ENCODE measurements at places on chromosomes 4 and X. TPM values are rescaled to one million over a fixed set of nuclear protein-coding genes. Genes with fewer than 3 reads are reported as not detected.

USP53 gene
- total RNA-seq = 82.1 TPM

GAGE12F gene
- not detected for total RNA-seq

- no peak overlapping the region for H3K27ac ChIP-seq
- no peak overlapping the region for H3K4me3 ChIP-seq
- no peaks in the 10 kb centered on the region for H3K36me3 ChIP-seq
- DNase-seq = no peak
- no peaks in the 10 kb centered on the region for H3K27me3 ChIP-seq
- no peaks in the 10 kb centered on the region for H3K4me1 ChIP-seq
These were observed 87.0 kb upstream of the RPL34 start for GRCh38 chr4:108533245-108533844.

DNA sequence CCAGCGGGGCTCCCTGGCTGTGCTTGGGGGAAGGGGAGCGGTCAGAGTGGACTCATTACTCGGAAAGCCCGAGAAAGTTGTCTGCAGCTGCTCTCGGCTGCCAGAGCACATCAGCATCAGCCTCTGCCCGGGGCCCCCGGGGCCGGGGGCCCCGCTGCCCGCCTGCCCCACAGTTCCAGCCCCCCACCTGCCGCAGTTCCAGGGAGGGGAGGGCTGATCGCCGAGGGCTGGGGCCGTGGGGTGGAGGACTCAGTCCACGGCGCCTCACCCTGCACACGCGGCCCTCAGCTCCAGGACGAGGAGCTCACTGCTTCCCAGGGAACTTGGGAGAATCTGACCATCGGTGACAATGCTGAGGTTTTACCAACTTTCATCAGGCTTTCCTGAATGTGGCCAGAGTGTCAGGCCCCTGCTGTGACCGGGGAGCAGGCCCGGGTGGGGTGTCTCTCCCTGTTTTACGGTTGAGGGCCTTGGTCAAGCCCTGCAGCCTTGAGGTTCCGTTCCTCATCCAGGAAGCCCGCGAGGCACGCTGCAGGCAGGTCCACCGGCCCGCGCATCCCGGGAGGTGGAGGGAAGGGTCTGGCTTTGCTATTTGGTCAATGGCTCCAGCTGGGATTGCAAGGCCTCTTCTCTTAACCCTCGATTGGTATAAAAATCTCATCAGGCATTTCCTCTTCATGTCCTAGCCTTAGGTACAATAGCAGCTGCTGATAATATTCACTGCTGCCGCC is 57.2 kb downstream of the CPZ start:
- H3K27ac ChIP-seq = no peak overlapping the region
- H3K36me3 ChIP-seq = no peaks in the 10 kb centered on the region
- H3K4me1 ChIP-seq = peaks cover 11% of the 10 kb centered on the region
- H3K4me3 ChIP-seq = no peak overlapping the region
- H3K27me3 ChIP-seq = no peaks in the 10 kb centered on the region

GRCh38 chr4:6753891-6754290 is 28.6 kb upstream of the KIAA0232 start:
- H3K4me1 ChIP-seq = peaks cover 11% of the 10 kb centered on the region
- no peaks in the 10 kb centered on the region for H3K36me3 ChIP-seq
- no peaks in the 10 kb centered on the region for H3K27me3 ChIP-seq
- no peak overlapping the region for H3K4me3 ChIP-seq
- no peak overlapping the region for H3K27ac ChIP-seq

ATP8A1 gene
- 253 TPM for total RNA-seq

DNA sequence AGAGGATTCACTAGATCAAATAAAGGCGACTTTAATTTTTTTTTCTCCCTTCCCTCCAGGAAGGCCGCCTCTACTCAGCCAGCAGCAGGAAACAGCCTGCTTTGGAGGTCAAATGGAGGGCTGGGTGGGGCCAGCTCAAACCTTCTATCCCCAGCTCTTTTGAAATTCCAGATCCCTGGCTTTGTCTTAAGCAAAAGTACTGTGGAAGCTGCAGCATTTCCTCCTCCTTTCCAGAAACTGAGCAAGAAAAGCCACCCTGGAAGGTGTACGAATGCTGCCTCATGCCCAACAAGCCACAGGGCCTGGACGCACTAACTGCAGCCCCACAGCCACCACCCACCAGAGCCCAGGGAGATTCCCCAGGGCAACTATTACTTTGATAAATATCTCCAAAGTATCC is 55.1 kb upstream of the ZCCHC13 start:
- no peaks in the 10 kb centered on the region for H3K36me3 ChIP-seq
- peaks cover 3% of the 10 kb centered on the region for H3K4me1 ChIP-seq
- no peak overlapping the region for H3K27ac ChIP-seq
- no peak overlapping the region for H3K4me3 ChIP-seq
- DNase-seq = no peak

DNA sequence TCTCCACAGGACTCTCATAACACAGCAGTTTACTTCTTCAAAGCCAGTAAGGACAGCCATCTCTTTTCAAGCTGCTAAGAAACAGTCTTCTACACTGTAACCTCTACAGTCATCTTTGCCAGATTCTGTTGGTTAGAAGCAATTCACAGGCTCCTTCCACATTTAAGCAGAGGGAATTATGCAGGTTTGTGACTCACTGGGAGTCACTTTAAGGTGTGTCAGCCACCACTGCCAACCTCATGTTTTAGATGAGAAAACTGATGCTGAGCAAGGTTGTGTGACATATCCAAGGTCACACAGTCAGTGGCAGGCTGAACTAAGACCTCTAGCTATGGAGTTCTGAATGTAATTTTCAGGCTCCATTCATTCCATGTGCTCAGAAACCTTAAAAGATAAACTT is 143.5 kb downstream of the QDPR start:
- H3K4me3 ChIP-seq = no peak overlapping the region
- no peaks in the 10 kb centered on the region for H3K4me1 ChIP-seq
- H3K27me3 ChIP-seq = no peaks in the 10 kb centered on the region
- H3K36me3 ChIP-seq = no peaks in the 10 kb centered on the region

DNA sequence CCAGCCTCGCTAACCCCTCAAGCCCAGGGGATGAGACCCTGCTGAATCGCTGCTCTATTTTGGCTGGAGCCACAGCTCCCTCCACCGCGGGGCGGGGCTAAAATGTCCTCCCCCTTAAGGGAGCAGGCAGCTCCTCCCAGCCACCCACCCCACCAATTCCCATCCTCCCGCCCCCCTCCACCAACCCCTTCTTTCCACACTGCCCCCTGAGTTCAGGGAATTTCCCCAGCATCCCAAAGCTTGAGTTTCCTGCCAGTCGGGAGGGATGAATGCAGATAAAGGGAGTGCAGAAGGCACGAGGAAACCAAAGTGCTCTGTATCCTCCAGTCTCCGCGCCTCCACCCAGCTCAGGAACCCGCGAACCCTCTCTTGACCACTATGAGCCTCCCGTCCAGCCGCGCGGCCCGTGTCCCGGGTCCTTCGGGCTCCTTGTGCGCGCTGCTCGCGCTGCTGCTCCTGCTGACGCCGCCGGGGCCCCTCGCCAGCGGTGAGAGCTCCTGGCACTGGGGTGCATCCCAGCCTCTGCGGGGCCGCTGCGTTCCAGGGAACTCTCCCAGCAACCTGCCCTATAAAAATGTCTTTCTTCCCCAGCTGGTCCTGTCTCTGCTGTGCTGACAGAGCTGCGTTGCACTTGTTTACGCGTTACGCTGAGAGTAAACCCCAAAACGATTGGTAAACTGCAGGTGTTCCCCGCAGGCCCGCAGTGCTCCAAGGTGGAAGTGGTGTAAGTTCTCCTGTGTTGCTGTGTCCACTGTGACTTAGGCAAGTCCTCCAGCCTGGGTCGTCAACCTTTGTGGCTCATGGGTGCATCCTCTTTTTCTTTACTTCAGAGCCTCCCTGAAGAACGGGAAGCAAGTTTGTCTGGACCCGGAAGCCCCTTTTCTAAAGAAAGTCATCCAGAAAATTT is at the start of gene CXCL6:
CXCL6 (plus strand) TSS at position 306 of the 907 bp plus-strand sequence; CDS start at position 379, 73 bp downstream.
- DNase-seq = peak; percentile 20
- H3K4me3 ChIP-seq = no peak within 1 kb of the TSS
- no peak within 1 kb of the TSS for H3K27ac ChIP-seq
- H3K4me1 ChIP-seq = peaks cover 6% of the 10 kb centered on the region

CXCL5 gene
- not detected for total RNA-seq

DNA sequence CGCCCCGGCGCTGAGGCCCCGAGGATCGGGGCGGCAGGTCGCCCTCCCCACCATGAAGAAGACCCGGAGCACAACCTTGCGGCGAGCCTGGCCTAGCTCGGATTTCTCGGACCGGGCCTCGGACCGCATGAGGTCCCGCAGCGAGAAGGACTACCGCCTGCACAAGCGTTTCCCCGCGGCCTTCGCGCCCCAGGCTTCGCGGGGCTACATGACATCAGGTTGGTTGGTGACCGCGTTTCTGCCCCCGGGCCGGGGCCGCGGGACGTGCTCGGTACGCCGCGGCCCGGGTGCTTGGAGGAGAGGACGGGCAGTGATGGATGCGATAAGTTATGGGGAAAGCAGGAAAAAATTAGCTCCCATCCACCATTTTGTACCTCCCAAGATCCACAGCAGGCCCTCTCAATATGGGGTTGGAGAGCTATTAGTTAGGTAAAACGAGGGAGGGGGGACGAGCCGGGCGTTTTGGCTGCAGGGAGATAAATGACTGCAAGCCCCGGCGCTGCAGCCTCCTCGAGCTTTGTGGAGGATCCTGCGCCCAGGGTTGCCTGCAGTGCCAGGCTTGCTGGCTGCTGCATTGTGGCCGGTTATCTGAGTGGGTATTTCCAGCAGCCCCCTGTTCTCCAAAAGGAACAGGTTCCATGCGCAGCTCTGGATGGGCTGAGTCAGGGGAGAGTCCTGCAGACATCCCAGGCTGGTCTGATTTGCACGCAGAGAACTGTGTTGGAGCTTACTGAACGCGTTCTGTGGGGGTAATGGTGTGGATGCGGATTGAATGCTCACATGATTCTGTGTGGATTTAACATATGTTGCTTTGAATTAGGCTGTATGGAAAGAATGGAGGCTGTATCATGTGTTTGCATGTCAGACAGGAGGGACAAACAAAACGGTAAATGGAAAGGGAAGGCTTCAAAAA is 1.9 kb downstream of the STOX2 start:
- H3K27me3 ChIP-seq = no peaks in the 10 kb centered on the region
- H3K36me3 ChIP-seq = no peaks in the 10 kb centered on the region
- H3K4me3 ChIP-seq = peak overlapping the region; percentile 46
- DNase-seq = no peak
- no peak overlapping the region for H3K27ac ChIP-seq

WWC2 gene
- total RNA-seq = 87.4 TPM

DNA sequence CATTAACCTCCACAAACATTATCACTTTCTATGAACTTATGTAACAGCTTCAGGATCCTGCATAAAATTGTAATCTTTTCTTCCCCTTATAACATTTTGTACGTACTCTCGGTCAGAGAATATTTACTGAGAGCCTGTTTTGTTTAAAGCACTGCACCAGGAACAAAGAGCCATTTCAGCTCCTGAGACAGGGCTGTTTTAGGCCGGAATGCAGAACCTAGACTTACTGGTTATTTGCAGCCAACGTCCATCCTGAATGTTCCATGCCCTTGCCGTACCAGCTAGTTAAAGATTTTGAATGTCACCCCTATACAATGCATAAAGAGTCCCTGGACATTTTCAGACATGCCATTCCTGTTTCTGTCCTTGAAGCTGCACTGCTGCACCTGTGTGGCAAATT is 248.8 kb downstream of the PCDH7 start:
- no peak overlapping the region for H3K27ac ChIP-seq
- no peak for DNase-seq
- H3K4me1 ChIP-seq = no peaks in the 10 kb centered on the region

DNA sequence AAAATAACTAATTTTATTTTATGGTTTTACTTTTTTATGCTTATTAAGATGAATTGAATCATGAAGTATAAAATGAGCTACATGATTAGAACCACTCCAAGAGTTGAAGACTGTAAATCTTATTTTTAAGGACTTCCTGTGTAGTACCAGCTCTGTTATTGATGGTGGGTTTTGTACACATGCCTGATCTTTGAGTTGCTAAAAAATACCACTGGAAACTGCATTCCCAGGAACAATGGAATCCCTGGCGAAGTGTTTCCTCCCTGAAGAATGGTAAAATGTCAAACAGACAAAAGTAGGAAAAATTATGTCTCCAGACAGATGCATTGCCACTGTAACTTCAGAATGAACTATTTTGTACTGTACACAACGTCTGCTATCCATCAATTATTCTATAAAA is 935.4 kb upstream of the TENM3 start:
- no peaks in the 10 kb centered on the region for H3K27me3 ChIP-seq
- H3K4me3 ChIP-seq = no peak overlapping the region

NAP1L5 gene
- total RNA-seq = 16.1 TPM

GRCh38 chr4:17939054-17939453 is 82.5 kb downstream of the LCORL start:
- no peak for DNase-seq
- no peak overlapping the region for H3K4me3 ChIP-seq
- H3K4me1 ChIP-seq = no peaks in the 10 kb centered on the region
- no peaks in the 10 kb centered on the region for H3K27me3 ChIP-seq

Measured in thyroid gland (tissue), 4 donors.